ENCODE measurements at places on chromosomes 11 and 22.
A peak's percentile ranks its signal among the peaks of the same experiment; 100 is the strongest.

- no peak for DNase-seq
Observed at GRCh38 chr11:473962-474785, 24.1 kb downstream of the PTDSS2 start.

- DNase-seq: no peak
Observed at GRCh38 chr11:19683862-19684491, 28.7 kb upstream of the NAV2 start.

- DNase-seq: no peak
Observed at GRCh38 chr11:47611348-47611794, 17.2 kb upstream of the C1QTNF4 start.

GRCh38 chr11:81839976-81840375, 893.7 kb downstream of the FAM181B start:
- no peak for DNase-seq

GRCh38 chr22:40204321-40205116, 26.8 kb downstream of the TNRC6B start:
- DNase-seq: no peak

GRCh38 chr11:74025467-74026166, 16.7 kb upstream of the UCP3 start:
- DNase-seq: no peak

- DNase-seq: no peak
Observed at GRCh38 chr11:85165819-85166218, 461.3 kb downstream of the DLG2 start.

DNA sequence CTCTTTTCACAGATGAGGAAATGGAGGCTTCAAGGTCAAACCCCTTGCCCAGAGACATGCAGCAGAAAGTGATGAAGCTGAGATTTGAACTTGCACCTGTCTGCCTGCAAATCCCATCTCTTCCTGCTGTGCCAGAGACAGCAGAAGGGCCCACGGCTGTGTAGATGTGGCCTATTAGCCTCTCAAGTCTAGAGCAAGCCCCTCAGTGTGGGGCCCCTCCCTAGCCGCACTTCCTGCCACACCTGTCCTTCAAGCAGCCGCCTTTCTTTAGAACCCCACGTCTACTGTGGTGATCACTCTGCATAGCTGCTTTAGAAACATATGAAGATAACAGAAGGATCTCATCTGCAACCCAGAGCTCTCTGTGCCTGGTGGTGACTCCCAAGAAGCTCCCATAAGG, 41.2 kb upstream of the JAM3 start:
- no peak for DNase-seq

DNA sequence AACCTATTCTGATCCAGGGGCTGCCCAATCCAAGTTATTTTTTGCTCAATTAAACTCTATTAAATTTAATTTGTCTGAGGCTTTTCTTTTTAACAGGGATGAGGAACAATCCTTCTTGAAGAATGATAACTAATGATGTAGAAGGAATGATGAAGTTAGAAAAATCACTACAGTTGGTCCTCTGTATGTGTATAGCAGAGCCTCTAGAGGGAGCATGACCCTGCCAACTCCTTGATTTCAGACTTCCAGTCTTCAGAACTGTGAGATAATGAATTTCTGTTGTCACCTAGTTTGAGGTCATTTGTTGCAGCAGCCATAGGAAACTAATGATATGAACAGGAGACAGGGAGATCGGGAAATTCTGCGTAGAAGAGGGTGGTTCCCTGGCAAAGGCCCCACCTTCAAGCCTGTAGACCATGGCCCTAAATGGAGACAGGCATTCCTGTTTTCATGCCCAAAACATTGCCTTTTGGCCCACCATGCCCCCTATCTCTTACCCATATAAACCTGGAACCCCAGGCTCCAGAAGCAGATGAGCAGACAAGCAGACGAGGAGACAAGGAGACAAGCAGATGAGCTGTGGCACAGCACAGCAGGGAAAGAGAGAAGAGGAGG, 7.7 kb upstream of the QSER1 start:
- no peak for DNase-seq

GRCh38 chr22:48415520-48415919, 1412.2 kb downstream of the BRD1 start:
- DNase-seq: no peak

DNA sequence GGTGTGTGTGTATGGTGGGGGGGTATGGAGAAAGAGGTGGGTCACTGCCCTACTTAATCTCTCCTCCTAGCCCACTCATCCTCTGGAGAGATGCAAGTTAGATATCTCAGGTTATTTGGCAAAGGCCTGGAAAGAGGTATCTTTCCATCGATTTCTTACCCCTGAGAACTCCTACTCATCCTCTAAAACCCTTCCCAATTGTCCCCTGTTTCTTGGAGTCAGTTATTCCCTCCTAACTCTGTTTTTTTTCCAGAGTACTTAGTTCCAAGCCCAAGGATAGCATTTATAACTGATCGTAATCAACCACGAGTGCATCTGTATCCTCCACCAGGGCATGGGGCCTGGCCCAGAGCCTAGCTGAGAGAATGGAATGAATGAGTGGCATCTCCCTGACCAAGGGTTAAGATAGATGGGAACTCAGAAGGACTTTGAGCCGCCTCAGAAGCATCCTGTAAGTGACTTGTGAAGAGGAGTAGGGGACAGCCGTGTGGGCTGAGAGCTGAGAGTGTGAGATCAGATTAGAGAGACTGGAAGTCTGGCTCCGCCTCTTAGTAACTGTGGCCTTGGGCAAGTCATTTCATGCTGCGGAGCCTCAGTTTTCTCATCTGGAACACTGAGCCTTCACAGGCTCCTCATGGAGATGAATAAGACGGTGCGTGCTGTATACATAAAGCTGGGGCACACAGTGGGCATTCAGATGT, 16.2 kb downstream of the CD6 start:
- DNase-seq: peak; percentile 75

- no peak for DNase-seq
Observed at GRCh38 chr22:50502628-50503474, 4.7 kb downstream of the LMF2 start.

DNA sequence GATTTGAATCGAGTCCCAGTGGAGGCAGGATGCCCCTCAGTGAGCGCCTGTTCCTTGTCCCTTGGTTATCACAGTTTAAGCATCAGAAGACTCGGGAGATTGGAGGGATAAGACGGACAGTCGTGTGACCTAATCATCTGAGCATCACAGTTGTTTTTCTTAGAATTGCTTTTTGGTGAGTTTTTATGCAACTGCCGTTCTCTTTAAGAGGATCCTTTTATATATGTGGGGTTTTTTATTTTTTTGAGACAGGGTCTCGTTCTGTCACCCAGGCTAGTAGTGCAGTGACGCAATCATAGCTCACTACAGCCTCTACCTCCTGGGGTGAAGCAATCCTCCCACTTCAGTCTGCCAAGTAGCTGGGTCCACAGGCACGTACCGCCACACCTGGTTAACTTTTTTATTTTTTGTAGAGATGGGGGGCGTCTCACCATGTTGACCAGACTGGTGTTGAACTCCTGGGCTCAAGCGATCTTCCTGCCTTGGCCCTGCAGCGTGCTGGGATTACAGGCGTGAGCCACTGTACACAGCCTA, 16.5 kb downstream of the NUP50 start:
- DNase-seq: no peak

DNA sequence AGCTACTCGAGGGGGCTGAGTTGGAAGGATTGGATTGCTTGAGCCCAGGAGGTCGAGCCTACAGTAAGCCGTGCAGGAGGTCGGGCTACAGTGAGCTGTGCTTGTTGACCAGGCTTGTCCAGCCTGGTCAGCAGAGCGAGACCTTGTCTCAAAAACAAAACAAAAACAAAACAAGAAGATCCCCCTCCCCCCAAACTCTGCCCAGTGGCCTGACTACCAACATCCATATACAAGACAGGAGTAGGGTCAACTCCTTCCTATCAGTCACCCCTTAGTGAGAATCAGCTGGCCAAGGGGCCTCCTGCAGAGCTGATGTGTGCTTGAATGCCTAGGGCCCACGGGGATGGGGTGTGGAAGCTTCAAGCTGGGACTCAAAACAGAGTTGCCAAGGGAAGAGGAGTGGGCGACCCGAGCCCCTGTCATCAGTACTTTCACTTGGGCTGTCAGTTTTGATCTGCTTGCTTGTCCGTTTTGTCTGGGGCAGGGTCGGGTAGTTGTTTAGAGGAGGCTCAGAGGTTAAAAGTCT, 942 bp upstream of the TSPAN18 start:
- DNase-seq: no peak

GRCh38 chr22:26169315-26170111, at the start of gene SEZ6L:
Gene SEZ6L (plus strand): TSS chr22:26169462. CDS start chr22:26169670, 208 bp downstream.
- DNase-seq: no peak

- DNase-seq: no peak
Observed at GRCh38 chr11:115990004-115990447, 485.8 kb upstream of the CADM1 start.

DNA sequence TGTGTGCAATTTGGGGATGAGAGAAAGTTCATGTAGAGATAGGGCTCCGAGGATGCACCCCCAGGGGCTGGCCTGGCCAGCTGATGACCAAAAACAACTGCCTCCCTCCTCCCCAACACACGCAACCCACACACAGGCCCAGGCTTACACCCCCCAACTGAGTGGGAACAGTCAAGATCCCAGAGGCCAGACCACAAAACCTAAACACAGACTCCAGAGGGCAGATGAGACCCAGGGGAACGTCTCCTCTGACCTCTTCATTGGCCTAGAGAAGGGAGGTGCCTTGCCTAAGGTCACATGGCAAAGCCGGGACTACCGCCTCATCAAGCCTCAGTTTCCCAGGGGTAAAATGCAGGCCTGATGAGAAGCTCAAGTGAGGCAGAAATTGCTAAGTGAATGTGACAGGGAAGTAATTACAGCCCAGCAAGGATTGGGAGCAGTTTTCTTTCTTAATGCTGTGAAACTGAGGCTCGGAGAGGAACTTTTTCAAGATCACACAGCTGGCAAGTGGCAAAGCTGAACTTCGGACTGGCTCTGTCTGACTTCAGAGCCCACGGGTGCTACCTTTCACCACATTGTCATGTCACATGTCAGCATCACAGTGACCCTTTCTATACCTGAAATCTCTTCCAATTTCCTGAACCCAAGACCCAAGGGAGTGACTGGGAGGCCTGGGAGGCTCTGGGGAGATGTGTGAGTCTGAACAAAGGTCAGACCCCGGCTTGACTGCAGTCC, 69.9 kb upstream of the WNT11 start:
- DNase-seq: no peak

GRCh38 chr11:131749101-131749500, 378.7 kb downstream of the NTM start:
- no peak for DNase-seq

DNA sequence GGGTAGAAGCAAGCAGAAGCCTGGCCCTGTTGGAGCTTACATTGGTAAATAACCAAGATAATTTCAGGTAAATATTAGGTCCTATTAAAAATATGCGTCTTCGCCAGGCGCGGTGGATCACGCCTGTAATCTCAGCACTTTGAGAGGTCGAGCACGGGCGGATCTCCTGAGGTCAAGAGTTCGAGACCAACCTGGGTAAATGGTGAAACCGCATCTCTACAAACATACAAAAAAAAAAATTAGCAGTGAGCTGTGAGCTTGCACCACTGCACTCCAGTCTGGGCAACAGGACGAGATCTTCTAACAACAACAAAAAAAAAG, 529 bp upstream of the SULT4A1 start:
- DNase-seq: no peak

DNA sequence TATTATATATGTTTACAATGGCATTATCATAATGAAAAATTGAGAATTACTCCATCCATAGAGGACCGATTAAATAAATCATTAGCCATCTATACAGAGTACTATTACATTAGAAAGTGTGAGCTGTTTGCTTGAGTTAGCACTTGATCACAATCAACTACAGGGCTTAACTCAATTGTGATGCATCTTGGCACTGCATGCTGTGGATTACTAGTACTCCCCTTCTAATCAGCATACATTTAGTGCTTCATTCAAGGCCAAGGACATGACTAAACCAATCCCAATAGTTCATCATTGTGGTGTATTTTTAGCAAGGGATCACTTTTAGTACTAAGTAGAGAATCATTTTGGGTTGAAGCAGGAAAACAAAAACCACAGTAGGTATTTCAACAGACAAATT, 23.5 kb upstream of the ARHGAP42 start:
- no peak for DNase-seq

DNA sequence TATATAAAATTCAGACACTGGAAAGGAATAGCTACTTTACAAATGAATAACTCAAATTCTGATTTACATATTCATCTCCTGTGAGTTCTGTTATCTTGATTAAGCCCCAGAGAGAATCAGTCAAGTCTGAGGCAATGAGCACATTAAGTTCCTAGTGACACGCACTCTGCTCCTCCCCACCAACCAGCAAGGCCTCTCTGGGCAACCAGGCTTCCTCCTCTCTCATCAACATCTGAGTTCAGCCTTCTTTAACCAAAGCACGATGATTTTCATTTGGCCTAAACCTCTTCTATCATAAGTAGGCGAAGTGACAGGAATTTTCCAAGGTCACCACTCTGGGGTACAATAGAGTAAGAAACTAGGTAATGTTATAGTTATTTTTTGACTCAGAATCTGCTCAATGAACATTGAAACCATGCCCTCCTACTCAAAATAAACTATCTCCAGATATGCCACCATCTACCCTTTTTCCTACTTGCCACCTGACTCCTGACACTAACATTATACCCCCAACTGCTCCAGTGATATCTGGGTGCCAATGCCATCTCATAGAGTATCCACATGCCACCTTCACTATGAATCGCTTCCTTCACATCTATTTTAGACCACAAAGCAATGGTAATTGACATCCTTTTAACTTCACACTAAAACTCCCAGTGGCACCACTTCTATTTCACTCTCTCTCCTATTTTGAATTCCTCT, 114.8 kb downstream of the FAM76B start:
- DNase-seq: peak; percentile 15

DNA sequence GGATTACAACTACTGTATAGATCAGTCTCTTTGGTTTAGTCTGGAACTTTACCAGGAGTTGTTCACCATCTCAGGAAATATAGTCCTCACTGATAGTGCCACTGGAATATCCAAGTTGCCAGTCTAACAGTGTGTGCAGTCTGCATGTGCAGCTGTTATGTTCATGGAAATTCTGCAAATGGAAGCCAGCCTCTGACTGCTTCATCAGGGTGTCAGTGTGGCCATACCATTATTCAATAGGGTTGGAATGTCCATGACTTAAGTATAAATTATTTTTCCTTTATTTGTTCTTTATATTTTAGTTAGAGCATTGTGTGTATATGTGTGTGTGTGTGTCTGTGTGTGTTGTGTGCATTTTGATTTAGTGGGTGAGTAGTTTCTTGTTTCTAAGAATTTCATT, 51.8 kb downstream of the C11orf96 start:
- no peak for DNase-seq

- DNase-seq: peak; percentile 24
Observed at GRCh38 chr11:63553759-63554158, 9.4 kb downstream of the PLAAT2 start.

- DNase-seq: peak; percentile 51
Observed at GRCh38 chr22:29310863-29311339, 4.5 kb downstream of the GAS2L1 start.
